Activated T-cell treated with anti-CD3 and anti-CD28 coated beads, Interleukin-2, amount 50 U/mL, for 72 hours (primary cell): ENCODE measurements at places on chromosomes 16 and 17. TPM values are rescaled to one million over a fixed set of nuclear protein-coding genes. Genes with fewer than 3 reads are reported as not detected.

Gene TBC1D3G
- total RNA-seq: 7.2 TPM

Gene TENT4B
- 29.0 TPM for total RNA-seq

Gene AATK
- total RNA-seq: 0.81 TPM

Gene TM4SF5
- total RNA-seq: not detected

Gene LHX1
- 0.34 TPM for total RNA-seq

Gene KRT40
- not detected for total RNA-seq
